ENCODE measurements at places on chromosomes 7 and 10. TPM values are rescaled to one million over a fixed set of nuclear protein-coding genes. Genes with fewer than 3 reads are reported as not detected.

Gene OIT3
- not detected for total RNA-seq

Gene NAT16
- total RNA-seq: not detected

Gene KIF20B
- 65.3 TPM for total RNA-seq

Gene FAM25C
- not detected for total RNA-seq

DNA sequence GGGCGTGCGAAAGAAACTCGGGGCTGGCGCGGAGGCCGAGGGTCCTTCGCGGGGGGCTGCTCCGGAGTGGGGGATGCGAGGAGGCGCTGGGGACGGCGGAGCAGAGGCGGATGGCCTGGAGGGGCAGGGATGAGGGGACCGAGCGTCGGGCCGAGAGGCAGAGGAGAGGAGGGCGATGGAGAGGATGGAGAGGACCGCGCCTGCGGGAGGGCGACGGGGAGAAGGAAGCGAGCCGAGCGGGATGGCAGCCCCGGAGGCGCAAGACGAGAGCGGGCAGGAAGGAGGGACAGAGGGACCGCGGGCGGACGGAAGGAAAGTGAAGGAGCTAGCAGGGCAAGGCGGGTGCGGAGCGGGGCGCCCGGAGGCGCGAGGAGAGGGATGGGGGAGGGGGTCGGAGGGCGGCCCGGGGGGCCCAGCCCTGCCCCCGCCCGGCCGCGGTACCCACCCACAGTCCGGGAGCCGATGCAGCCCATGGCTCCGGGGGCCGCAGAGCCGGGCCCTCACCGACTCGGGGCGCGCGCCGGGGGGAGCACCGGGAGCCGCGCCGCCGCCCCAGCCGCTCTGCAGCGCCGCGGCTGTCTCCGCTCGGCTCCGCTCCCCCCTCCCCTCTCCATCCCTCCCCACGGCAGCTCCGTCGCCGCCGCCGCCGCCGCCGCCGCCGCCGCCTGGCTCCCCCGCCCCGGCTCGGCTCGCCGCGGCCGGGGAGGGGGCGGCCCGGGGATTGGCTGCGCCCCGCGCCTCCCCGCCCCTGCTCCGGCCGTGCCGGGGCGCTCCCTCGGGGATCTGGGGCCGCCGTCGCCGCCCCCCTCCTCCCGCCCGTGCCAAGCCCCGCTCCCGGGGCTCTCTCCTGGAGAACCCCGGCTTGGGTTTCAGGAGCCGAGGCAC, at the start of gene FAM131B:
FAM131B (minus strand) TSS at position 583 of the 885 bp plus-strand sequence; CDS start at position 473, 110 bp downstream.
- DNase-seq: peak; percentile 48

- no peak for DNase-seq
Measured at GRCh38 chr7:47982610-47983009, 3.2 kb upstream of the HUS1 start.

DNA sequence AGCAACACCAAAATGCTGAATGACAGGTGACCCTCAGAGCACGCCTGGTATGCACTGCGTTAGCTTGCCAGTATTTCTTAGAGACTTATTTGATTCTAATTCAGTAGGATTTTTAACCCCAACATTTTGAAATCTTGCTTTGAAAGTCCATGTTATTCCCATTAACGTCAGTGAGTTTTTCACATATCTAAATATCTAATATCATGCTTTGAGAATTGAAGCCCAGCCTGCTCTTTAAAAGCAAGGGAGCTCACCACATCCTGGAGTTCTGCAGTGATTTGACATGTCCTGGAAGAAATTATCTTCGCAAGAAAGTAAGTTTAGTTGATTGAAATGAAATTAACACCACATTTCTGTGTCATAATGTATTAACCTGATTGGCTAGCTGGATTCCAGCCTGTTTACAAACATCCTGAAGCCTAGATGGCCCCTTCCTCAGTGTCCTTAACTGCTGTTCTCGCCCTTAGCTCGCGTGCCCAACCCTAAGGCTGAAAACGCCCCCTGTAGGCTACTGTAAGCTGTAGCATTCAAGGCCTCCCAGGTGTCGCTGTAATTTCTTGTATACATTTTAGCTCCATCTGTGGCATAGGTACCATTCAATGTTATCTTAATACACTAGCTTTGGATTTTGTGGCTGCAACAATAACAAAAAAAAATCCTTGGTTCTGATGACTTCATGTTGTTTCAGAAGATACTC, 191.5 kb downstream of the MGMT start:
- no peak for DNase-seq

DNA sequence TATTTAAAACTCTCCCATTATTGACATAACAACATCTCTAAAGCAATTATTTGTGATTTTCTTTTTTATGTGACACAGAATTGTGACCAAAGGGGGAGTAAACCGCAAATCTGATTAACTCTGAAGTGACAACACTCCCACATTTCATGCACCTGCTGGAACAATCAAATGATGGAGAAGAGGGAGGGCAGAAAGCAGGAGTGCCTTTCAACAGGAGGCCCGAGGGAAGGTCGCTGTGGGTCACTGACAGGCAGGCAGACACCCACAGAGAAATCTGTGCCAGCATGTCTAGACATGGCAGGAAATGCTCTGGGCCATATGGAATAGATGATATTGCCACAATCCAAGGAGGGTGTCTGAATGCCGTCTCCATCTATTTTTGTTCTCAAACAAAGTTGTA, 247.3 kb downstream of the DOCK4 start:
- DNase-seq: no peak

DNA sequence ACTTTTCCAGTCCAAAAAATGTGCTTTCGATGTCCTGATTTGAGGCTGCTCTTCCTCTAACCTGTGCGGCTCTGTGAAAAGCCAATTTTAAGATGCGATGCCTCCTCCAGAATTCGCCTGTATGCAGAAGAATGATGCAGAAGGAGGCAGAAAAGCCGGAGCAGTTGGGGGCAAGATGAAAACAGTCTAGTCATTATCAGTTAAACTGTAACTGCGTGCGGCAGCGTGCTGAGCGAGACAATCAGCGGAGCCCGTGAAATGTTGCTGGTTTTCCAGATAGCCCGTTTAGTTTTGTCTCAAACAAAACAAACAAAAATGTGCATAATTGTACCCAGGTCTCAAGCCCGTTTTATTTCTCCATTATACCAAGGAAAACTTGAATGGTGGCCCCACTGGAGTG, 137.0 kb upstream of the FGFR2 start:
- DNase-seq: no peak

GRCh38 chr10:75283671-75284470, 48.1 kb upstream of the COMTD1 start:
- no peak for DNase-seq

GRCh38 chr7:1562597-1563051, 6.6 kb upstream of the TMEM184A start:
- no peak for DNase-seq

DNA sequence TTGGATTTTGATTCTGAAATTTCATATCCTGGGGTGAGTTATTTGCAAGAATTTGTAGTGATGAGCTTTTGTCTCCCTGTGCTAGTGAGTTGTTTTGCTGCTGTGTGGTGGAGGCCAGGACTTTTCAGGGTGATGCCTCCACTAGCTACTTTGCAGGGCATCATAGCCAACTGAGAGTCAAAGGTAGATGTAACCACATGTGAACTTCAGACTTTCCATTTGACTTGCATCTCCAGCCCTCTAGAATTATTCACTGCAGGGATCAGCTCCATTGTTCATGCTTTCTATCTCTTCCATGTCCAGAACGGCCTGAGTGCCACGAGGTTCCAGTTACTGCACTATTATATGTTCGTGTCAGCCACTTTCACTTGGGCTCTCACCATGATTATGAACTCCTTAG, 534.3 kb downstream of the GRM8 start:
- DNase-seq: no peak

- no peak for DNase-seq
Measured at GRCh38 chr10:118723466-118723865, 31.3 kb downstream of the CACUL1 start.

GRCh38 chr7:121447243-121447910, 51.3 kb upstream of the FAM3C start:
- no peak for DNase-seq

All from activated CD4-positive, alpha-beta memory T cell treated with anti-CD3 and anti-CD28 coated beads for 36 hours (primary cell).